Right cardiac atrium (tissue), 5 donors: ENCODE measurements at places on chromosomes 12 and 14.

- no peak for DNase-seq
These were observed 6.9 kb downstream of the ZBTB39 start for GRCh38 chr12:56999456-56999855.

- no peak for DNase-seq
These were observed 141.5 kb upstream of the ARID2 start for GRCh38 chr12:45587877-45588533.

GRCh38 chr12:34598851-34599529 lies 576.7 kb downstream of the ALG10 start:
- DNase-seq, result no peak

GRCh38 chr12:29752121-29752520 lies 31.6 kb downstream of the TMTC1 start:
- no peak for DNase-seq

DNA sequence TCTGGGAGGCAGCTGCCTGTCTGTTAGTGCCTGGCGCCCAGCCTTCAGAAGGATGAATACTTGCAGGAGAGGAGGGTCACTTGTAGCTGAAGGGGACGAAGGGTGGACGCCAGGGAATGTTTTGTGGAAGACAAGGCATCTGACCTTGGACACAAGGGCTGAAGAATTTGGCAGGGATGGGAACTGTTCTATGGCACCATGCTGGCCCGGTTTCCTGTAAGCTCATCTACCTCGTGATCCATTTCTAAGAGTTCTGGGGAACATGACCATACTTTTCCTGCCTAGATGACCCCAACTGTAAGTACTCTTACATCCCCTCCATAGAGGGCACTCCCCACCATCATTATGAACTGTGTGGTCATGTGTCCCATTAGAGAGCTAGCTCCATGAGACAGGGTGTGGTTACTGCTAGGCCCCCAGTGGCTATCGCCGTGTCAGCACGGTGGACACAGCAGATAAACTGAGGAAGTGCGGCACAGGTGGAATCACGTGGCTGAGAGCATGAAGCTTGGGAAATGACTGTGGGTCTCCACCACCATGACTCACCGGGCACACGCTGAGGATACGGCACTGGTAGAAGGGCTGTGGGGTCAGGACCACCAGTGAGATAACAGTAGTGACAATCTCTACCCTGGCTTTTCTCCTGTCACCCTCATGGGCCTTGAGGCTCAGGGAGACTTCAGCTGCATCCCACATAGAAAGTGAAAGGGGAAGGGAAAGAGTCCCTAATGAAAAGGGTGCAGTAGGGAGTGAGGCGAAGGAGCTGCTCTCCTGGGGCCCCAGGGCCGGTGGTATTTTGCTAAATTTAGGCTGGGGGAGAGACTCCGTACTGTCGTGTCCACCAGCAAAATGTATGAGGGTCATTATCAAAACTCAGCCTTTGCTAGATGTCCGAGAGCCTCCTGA lies 252.6 kb downstream of the FOXN3 start:
- DNase-seq, result peak; percentile 32

GRCh38 chr14:29028973-29029582 lies 262.5 kb downstream of the FOXG1 start:
- DNase-seq, result no peak

GRCh38 chr14:54797556-54797955 lies 105.1 kb downstream of the GCH1 start:
- no peak for DNase-seq

- DNase-seq, result no peak
These were observed 417.6 kb downstream of the PCNX1 start for GRCh38 chr14:71324767-71325272.

GRCh38 chr12:66910366-66910974 lies 231.6 kb upstream of the GRIP1 start:
- no peak for DNase-seq

- DNase-seq, result no peak
These were observed 44.0 kb downstream of the LRRC74A start for GRCh38 chr14:76870166-76870565.

DNA sequence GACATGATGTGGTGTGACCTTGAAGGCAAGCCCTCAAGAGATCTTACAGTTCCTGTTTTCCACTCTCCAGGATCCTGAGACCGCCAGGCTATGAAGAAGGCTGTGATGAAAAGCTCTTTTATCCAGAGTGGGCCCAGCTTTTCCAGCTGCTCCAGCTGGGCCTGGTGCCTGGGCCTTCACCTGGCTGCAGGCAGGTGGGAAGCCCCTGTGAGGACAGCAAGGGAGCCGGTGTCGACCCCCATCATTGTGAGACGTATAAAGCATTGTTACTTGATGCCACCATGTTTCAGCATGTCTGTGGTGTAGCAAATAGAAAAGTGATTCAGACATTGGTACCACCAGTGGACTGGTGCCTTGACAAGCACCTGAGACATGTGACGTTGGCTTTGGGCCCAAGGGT lies 190.2 kb downstream of the KIF26A start:
- no peak for DNase-seq

GRCh38 chr12:51323317-51323960 lies 535 bp downstream of the BIN2 start:
- DNase-seq, result no peak

- no peak for DNase-seq
These were observed 80.8 kb downstream of the RIC8B start for GRCh38 chr12:106855221-106855758.
